ENCODE measurements at places on chromosomes 1 and 21. TPM values are rescaled to one million over a fixed set of nuclear protein-coding genes. Genes with fewer than 3 reads are reported as not detected.

The OR10Z1 gene
- not detected for total RNA-seq

The RHCE gene
- 0.43 TPM for total RNA-seq

The SPAG17 gene
- 0.78 TPM for total RNA-seq

The NCF2 gene
- total RNA-seq = 63.9 TPM

The CFHR3 gene
- total RNA-seq = not detected

The NCMAP gene
- 0.21 TPM for total RNA-seq

The ADAMTSL4 gene
- total RNA-seq = 2.8 TPM

The F13B gene
- not detected for total RNA-seq

The CACNA1E gene
- total RNA-seq = under 0.01 TPM

The NSL1 gene
- total RNA-seq = 22.5 TPM

The FAM177B gene
- not detected for total RNA-seq
